ENCODE measurements at places on chromosomes 11 and 22.

- DNase-seq, result no peak
Measured at GRCh38 chr22:45298934-45299505, 10.7 kb upstream of the FAM118A start.

- DNase-seq, result no peak
Measured at GRCh38 chr22:37188901-37189466, 937 bp upstream of the C1QTNF6 start.

- DNase-seq, result peak; percentile 70
Measured at GRCh38 chr11:128302425-128303186, 284.8 kb downstream of the ETS1 start.

DNA sequence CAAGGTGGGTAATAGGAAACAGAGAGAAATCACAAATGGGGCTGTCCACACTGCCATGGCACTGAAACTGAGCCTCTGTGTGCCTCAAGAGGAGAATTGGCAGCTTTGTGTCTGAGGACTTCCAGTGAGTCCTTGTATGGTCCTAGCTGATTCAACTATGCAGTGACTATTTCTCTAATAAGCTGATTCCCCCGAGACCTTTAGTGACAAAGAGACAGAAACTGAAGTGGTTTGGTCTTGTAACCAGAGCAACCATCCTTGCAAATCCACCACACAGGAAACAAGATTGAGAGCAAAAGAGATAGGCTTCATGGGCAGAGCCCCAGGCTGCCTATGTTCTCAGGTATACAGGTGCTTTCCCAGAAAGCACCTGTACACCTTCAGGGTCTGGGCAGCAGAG lies 1038.5 kb downstream of the NTM start:
- no peak for DNase-seq

DNA sequence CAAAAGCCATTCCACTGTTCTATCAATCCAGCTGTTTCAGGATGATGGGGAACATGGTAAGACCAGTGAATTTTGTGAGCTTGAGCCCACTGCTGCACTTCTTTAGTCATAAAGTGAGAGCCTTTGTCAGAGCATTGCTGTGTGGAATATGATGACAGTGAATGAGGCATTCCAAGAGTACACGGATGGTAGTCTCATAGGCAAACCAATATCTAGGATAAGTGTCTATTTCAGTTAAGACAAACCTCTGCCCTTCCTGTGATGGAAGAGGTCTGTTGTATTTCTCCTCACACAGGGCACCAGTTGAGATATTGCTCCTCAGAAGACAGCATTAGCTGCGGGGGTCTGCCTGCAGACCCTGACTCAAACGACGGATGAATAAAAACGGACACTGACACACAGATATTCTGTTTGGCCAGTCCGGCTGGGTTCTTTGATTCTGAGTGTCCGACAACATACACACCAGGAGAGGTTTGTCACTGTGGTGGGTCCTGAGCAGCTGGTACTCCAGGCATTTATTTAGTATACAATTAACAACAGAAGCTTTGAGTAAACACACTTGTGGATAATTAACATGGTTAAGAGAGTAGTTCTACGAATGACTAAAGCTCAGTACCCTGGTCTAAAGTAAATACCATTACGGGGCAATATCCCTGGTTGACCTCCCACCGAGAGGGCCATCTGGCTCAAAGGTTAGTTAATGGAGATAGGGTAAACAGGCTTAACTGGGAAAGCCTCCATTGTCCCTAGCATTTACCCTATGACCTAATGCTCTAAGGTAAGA lies 121.7 kb downstream of the ZNF280B start:
- no peak for DNase-seq

DNA sequence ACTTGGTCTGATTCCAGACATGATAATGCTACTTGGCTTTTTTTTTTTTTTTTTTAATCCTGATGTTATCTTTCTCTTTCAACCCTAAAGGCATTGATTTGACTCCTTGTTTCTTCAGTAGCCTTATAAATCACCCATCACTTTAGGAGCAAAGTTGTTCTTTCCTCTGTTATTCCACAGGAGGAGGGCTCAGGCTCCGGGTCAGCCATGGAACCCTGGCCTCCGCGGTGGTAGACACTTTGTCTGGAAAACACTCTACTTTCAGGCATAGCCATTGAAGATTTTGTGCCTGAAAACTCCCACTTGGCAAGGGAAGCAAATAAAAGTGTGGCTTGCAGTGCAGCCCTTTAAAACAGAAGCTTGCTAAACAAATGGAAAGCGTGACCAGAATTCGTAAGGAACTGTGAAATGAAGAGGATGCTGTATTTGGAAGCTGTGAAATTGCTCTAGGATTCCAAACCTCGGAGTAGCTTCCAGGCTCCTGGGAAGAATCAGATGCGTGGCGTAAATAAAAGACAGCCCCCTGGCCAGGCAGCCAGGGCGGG lies 44.9 kb downstream of the ARHGAP8 start:
- no peak for DNase-seq

GRCh38 chr11:31986201-31986889 lies 104.5 kb upstream of the RCN1 start:
- DNase-seq, result no peak

DNA sequence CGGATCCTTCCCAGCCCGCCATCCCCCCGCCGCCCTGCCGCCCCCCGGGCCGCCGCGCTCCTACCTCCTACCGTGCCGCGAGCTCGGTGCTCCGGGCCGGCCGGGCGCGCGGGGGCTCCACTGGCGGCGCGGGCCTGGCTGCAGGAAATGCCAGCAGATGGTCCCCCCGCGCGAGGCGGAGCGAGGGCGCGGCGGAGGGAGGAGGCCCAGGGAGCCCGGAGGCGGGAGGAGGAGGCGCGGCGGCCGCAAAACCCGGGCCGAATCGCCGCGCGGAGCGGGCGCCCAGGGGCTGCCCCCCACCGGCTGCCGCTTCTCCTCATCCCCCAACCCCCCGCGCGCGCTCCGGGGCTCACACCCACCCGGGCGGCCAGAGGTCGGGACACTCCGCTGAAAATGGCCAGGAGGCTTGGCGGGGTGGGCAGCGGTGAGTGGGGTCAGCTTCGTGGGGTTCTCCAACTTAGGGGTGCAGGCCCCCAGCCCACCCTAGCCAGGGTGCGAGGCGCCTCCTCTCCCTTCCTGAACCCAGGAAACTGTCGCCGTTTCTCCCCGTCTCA lies at the start of gene OSBPL5:
OSBPL5 (minus strand) TSS at position 159 of the 554 bp plus-strand sequence. CDS start 36,162 bp downstream, outside the sequence.
- peak; percentile 84 for DNase-seq

GRCh38 chr11:1082346-1082727 lies 7.7 kb downstream of the MUC2 start:
- peak; percentile 60 for DNase-seq

- DNase-seq, result no peak
Measured at GRCh38 chr11:44188643-44189042, 93.2 kb downstream of the EXT2 start.

- DNase-seq, result no peak
Measured at GRCh38 chr11:112605093-112605666, 344.5 kb upstream of the PLET1 start.

- DNase-seq, result no peak
Measured at GRCh38 chr22:30386608-30386959, 627 bp downstream of the RNF215 start.

DNA sequence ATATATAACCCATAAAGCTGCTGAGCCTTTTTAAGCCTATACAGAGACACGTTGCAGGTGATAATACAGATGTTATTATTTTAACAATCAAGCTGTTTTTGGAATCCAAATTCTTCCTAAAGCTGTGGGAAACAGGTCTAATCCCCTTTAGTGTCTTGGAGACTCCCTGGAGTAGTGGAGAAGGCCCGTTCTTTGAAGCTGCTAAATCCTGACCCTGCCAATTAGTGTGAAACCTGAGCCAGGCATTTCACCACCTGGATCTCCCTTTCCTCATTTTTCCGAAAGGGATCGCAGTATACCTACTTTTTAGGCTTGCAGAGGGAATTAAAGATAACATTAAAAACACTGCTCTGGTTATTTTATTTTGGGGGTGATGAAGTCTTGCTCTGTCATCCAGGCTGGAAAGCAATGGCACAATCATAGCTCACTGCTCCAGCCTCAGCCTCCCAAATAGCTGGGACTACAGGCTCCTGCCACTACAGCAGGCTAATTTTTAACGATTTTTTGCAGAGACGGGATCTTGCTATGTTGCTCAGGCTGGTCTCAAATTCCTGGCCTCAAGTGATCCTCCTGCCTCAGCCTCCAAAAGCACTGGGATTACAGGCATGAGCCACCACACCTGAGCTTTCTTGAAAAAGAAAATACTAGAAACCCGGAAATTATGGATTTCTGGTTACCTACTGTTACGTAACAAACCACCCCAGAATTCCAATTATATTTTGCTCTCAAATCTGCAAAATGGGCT lies 1.7 kb upstream of the EIF4ENIF1 start:
- no peak for DNase-seq

DNA sequence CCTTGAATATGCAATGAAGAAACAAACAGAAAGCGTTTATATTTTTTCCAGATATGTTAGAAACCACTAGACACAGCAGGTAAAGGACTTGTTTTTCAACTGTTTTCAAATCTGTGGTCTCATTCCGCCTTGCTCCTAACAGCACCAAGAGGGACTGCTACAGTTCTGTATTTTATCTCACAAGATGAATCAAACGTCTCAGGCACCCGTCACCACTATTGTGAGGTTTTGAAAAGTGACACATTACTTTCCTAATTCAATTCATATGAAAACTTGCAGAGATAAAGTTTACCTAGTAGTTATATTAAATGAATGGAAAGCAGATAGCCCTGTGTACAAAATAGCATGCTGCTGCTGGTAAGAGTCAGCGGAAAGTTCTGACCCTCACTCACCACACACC lies 386.3 kb downstream of the ETS1 start:
- no peak for DNase-seq

DNA sequence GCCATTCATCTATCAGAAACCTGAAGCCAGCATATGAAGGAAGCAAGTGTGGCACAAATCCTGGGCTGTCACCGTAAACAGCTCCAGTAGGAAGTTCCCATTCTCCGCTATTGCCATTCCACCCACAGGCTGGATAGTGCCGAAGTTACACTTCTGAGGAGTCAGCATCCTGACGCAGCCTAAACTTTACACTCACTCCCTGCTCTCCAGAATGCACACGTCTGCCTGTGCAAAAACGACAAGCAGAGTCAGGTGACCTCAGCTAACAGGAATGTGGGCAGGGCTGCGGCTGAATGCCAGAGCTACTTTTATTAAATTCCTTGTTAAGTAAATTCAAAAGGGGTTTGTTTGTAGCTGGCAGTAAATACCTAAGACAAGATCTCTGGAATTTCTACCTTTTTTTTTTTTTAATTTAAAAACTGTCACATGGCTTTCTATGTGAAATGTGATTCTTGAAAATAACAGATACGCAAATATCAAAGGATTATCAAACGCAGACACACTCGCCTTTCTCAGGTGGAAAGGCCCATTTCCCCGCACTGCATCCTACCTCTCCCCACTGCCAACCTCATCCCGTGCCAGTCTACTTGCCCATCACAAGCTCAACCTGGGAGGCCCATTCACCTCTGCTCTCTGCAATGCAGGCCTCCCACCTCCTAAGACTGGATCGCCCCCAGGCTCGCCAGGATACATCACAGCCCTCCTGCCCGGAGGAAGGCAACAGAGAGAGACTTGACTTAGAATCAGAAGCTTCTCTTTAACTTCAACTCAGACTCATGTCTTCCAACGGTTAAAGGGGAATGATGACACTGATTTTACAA lies 33.5 kb downstream of the NFRKB start:
- no peak for DNase-seq

DNA sequence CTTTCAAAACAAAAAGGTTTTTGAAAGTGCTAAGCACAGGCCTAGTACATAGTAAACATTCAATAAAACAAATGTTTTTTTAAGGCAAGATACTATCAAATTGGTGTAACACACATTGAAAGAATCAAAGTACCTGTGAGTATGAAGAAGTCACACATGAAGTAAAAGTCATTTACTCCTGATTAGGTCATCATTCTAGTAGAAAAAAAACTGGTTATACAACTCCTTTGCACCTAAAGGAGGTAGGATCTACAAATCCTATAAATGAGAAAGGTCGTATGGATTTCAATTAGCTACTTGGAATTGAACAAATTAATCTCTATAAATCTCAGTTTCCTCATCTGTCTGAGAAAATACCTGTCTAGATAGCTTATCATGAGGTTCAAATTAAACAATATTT lies 80.8 kb downstream of the SIK3 start:
- no peak for DNase-seq

DNA sequence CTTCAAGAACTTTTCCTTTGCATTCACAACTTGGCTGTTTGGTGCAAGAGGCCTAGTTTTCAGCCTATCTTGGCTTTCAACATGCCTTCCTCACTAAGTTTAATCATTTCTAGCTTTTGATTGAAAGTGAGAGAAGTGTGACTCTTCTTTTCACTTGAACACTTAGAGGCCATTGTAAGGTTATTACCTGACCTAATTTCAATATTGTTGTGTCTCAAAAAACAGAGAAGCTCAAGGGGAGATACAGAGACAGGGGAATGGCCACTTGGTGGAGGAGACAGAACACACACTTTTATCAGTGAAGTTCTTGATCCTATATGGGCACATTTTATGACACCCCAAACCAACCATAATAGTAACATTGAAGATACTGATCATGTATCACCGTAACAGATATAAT lies 532.3 kb downstream of the DLG2 start:
- DNase-seq, result no peak

DNA sequence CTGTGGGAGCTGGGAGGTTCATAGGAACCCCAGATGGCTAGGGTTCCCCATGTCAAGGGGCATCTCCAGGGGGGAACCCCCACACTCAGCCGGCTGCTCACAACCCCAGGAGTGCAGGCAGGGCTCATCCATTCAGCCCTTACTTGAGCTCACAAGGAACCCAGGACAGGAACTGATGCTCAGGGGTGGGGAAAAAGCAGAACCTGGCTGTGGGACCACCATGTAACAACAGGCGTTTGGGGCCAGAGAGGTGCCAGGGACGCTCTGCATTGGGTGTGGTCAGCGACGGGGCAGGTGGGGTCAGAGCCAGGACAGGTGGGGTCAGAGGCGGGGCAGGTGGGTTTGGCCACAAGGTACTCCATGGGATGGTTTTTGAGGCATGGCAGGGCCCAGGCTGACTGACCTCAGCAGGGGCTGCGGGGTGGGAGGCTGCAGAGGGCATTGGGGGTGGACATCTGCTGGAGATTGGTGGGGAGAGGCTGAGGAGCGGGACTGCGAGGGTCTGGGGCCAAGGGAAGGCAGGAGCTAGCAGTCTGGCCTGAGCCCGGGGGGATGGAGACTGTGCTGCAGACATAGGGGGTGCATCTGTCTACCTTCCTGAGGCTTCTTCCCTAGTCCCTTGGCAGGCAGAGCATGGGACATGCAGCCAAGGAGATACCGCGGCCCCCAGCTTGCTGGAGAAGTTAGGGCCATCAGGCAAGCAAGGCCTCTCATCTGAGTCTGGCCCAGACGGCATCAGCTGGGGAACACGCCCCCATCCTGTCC lies 34.0 kb upstream of the CARS1 start:
- DNase-seq, result peak; percentile 58

GRCh38 chr11:49995565-49995964 lies 13.2 kb upstream of the OR4C12 start:
- no peak for DNase-seq

- no peak for DNase-seq
Measured at GRCh38 chr11:44611687-44612434, 46.4 kb downstream of the CD82 start.

Measured in natural killer cell treated with Interleukin-12 subunit alpha and Interleukin-12 subunit beta and Interleukin-15 and Interleukin-18, amount 100 ng/mL, for 72 hours (primary cell).